ENCODE measurements at places on chromosomes 2 and 18.

GRCh38 chr2:72847534-72848315 is 21.9 kb upstream of the EXOC6B start:
- DNase-seq, result no peak

DNA sequence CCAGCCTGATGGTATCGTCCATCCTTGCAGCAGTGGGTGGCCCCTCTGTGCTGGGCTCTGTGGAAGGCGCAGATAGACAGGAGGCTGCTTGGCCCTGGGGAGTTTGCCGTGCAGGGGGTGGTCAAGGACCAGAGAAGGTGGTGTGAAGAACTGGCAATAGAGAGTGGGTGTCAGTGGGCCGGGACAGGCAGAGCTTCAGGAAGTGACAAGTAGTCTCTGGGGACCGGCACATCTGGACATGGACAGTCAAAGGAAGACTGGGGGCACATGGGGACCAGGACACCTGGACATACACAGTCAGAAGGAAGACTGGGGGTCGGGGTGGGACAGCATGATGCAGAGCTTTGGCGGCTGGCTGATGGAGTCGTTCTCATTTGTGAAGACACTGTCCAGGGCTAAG is 335.9 kb downstream of the AGAP1 start:
- no peak for DNase-seq

DNA sequence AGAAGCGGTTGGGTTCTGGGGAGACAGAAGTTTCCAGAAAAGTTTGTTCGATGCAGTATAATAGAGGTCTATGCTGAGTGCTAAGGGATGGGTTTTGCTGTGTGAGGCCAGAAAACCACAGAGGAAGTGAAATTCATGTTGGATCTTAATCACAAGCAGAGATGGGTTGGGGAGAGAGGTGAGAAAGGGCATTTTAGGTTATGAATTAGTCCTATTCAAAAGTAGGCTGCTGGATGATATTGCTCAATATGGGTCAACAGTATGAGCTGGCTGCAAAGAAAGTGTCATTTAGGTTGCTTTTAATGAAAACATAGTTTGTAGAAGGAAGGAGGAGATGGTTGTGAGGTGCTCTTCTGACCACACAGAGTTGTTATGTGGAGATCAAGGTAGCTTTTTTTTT is 118.8 kb upstream of the LHCGR start:
- no peak for DNase-seq

DNA sequence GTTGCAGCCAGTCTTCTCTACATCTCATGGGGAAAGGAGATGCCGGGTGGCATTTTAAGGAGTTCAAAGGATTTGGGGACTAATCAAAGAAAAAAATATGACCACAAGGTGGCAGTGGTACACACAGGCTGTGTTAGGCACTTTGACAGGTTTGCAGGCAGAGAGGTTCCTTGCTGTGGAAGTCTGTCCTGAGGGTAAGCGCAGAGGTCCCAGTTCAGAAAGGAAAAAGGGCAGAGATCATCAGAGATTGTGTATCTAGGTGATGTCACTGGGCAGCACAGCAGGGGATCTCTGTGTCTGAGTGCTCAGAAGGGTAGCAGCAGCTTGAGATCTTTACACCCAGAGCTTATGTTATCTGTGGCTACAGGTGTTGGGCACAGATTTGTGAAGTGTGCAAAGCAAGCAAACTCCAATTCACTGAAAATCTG is 231.4 kb downstream of the LRRTM1 start:
- peak; percentile 8 for DNase-seq

GRCh38 chr18:28588884-28589549 is 412.1 kb upstream of the CDH2 start:
- DNase-seq, result no peak

GRCh38 chr2:202196727-202197126 is 41.7 kb downstream of the SUMO1 start:
- no peak for DNase-seq

DNA sequence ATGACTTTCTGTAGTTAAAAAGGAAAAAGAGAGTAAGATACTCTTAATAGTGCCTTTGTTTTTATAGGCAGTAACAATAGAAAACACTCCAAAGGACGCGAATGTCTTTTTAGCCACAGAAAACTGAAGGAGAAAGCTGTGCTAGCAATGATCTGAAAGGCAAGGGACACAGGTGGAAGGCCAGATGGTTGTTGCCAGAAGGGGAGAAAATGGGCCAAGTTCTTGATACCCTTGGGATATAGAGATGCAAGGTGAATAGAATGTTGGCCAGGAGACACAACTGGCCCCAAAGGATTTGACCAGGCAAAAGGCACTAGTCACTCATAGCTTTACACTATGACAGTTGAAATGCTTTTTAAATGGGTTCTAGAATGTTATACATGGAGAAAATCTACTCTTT is 180.0 kb downstream of the NRXN1 start:
- no peak for DNase-seq

- no peak for DNase-seq
Measured at GRCh38 chr18:44736664-44737380, 56.1 kb downstream of the SETBP1 start.

DNA sequence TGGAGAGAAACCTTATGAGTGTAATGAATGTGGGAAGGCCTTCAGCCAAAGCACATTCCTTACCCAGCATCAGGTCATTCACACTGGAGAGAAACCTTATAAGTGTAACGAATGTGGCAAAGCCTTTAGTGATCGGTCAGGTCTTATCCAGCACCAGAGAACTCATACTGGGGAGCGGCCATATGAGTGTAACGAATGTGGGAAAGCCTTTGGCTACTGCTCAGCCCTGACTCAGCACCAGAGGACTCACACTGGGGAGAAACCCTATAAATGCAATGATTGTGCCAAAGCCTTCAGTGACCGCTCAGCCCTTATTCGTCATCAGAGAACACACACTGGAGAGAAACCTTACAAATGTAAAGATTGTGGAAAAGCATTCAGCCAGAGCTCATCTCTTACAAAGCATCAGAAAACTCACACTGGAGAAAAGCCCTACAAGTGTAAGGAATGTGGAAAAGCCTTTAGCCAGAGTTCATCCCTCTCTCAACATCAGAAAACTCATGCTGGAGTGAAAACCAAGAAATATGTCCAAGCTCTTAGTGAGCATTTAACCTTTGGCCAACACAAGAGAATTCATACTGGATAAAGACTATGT is 7.8 kb downstream of the ZNF892 start:
- DNase-seq, result no peak

DNA sequence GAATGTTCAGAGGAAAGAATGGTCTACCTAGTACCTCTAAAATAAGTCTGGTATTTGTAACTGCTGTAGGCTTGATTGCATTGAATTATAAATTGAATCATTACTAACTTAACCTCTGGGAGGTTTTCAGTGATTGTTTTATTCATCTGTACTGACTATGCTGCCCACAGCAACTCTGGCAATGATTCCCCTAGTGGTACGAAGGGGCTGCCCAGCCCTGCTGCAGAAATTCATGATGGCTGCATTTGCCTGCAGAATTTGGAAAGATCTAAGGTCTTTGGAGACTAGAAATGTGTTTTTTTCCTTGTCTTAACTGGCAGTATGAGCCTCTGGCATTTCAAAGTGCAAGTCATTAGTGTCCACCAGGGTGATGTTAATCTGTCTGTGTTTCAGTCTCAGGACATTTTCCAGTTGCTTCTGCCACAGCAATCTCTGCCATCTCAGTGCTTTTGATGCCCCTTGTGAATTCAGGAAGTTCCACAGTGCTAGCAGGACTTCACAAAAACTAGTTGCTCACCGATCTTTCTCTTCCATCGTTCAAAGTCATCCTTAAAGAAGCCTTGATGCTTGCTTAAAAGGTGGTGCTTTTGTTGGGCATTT is 13.4 kb upstream of the LRPPRC start:
- no peak for DNase-seq

DNA sequence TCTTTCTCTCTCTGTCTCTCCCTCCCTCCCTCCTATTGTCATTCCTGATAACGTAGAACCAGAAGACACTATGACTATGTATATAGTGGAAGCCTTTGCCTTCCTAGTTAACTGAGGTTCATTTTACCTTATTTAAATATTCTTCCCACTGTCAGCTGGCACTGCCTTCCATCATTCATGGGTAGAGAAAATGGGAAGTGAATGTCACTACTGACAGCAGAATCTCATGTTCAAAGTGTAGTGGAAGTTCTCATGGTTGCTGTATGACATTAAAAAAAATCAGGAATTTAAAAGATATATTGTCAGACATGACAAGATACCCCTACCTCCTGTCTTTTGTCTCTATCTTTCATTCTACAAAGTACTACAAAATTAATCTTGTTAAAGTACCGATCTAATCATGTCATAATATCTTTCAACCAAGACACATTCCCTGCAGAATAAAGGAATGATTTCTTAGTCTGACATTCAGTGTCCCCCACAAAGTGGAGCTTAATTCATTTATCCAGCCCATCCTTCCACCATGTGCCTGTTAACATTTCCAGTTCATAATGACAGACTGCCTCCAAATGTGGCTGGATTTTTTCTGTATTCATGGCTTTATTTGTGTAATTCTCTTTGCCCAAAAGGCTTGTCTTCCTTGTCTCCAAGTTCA is 250.1 kb upstream of the CDH20 start:
- DNase-seq, result no peak

- no peak for DNase-seq
Measured at GRCh38 chr18:41227993-41228392, 727.0 kb upstream of the PIK3C3 start.

DNA sequence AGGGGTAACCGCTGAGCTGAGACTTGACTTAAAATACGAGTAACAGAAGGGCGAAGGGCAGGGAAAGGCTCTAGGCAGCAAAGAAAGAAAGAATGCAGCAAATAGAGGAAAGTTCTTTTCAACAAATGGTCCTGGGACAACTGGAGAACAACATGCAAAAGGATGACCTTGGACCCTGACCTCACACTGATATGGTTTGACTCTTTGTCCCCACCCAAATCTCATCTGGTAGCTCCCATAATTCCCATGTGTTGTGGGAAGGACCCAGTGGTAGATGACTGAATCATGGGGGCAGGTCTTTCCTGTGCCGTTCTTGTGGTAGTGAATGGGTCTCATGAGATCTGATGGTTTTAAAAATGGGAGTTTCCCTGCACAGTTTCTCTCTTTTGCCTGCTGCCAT is 33.9 kb downstream of the ST3GAL5 start:
- DNase-seq, result no peak

GRCh38 chr2:236874866-236875481 is 210.7 kb upstream of the COPS8 start:
- DNase-seq, result no peak

GRCh38 chr2:224268441-224268840 is 133.5 kb downstream of the FAM124B start:
- DNase-seq, result no peak
